Large intestine (tissue), 12 donors: ENCODE measurements at places on chromosomes 11 and 22.
A peak's percentile ranks its signal among the peaks of the same experiment; 100 is the strongest.

DNA sequence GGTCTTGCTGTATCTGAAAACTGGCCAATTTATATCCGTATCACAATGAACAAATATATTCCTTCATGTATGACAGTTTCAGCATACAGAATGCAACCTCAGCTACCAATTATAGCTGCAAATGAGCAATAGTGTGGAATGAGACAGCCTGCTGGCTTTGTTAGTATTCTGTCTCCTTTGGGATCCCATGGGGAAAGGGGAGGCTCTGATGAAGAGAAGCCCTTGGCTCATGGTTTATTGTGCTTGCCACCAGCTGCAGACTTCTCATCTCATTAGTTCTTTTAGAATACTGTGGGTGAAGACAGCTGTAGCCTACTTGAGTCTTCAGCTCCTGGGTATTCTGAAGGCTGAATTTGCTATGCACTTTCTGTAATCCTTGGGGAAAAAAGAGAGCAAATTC, 42.4 kb downstream of the PITPNB start:
- H3K36me3 ChIP-seq: peaks cover 9% of the 10 kb centered on the region
- no peaks in the 10 kb centered on the region for H3K27me3 ChIP-seq
- H3K4me3 ChIP-seq: no peak overlapping the region
- no peak overlapping the region for H3K27ac ChIP-seq

- DNase-seq: no peak
- peak overlapping the region; percentile 92 for H3K4me3 ChIP-seq
- H3K4me1 ChIP-seq: peaks cover 26% of the 10 kb centered on the region
- H3K36me3 ChIP-seq: no peaks in the 10 kb centered on the region
These were observed 1.3 kb downstream of the WEE1 start for GRCh38 chr11:9574622-9575259.

GRCh38 chr11:114244726-114245394, 51.3 kb upstream of the NNMT start:
- H3K4me3 ChIP-seq: no peak overlapping the region
- H3K4me1 ChIP-seq: no peaks in the 10 kb centered on the region
- no peaks in the 10 kb centered on the region for H3K27me3 ChIP-seq

DNA sequence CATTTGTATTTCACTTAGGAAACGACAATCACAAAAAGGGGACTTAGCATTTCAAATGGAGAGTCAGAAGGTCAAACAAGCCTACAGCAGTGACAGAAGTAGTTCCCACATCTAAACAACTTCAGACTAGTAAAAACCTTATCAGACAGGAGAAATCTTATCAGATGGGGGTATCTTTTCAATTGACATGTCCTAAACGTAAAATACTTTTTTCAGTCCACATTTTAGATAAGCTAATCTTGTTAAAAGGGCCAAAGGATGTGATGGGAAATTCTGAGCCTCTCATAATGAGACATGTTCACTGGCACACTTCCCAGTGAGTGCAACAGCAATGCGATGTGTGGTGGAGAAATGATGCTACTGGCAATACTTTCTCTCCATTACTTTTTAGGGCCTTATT, 2.4 kb downstream of the MAPK1 start:
- peaks cover 14% of the 10 kb centered on the region for H3K4me1 ChIP-seq
- H3K27me3 ChIP-seq: no peaks in the 10 kb centered on the region
- H3K36me3 ChIP-seq: peaks cover under 1% of the 10 kb centered on the region
- no peak overlapping the region for H3K4me3 ChIP-seq
- DNase-seq: no peak
- no peak overlapping the region for H3K27ac ChIP-seq

DNA sequence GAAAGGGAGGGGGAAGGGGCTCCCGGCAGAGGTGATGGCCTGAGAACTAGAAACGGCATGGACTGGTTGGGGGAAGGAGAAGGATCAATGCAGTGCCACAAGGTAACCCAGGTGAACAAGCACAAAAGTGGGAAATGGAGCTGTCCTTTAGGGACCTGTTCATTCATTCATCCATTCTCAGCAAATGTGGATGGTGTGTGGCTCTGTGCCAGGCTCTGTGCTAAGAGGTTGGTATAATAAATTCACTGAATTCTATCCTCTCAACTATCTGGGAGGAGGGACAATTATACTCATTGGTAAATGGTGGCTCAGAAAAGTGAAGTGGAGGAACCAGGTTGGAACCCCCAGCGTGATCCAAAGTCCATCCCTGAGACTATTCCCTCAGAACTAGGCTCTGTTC, 18.6 kb upstream of the ARAP1 start:
- DNase-seq: no peak
- no peak overlapping the region for H3K27ac ChIP-seq
- no peaks in the 10 kb centered on the region for H3K27me3 ChIP-seq
- H3K4me3 ChIP-seq: no peak overlapping the region
- H3K4me1 ChIP-seq: peaks cover 82% of the 10 kb centered on the region

DNA sequence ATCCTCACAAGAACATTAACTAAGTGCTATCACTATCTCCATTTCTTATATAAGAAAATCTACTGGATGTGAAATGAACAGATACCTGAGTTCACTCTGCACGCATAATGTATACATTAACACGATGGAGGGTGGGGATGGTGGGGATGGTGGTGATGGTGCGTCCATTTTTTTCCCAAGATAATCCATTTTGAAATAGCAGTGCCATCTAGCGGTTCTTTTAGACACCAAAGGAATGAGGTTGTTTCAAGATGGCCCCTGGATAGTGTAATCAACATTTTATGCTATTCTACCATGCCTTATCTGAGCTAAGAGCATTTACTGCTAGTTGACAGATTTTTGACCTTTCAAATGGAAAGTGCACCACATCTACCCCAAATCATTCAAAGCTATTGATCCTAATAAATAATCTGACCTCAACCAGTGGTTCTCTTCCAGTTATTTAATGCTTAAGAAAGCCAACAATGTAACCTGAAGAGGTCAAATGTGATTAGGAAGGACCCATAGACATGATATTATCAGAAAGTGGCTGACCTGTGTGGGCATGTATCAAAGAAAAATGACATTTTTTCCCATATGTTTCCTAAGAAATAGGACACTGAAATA, 714.7 kb upstream of the TENM4 start:
- no peak overlapping the region for H3K4me3 ChIP-seq
- no peak overlapping the region for H3K27ac ChIP-seq
- no peak for DNase-seq
- H3K27me3 ChIP-seq: no peaks in the 10 kb centered on the region
- H3K4me1 ChIP-seq: peaks cover 3% of the 10 kb centered on the region

- H3K27ac ChIP-seq: no peak overlapping the region
- H3K27me3 ChIP-seq: no peaks in the 10 kb centered on the region
- no peak for DNase-seq
- H3K36me3 ChIP-seq: no peaks in the 10 kb centered on the region
These were observed 34.1 kb downstream of the BCR start for GRCh38 chr22:23214398-23214797.

DNA sequence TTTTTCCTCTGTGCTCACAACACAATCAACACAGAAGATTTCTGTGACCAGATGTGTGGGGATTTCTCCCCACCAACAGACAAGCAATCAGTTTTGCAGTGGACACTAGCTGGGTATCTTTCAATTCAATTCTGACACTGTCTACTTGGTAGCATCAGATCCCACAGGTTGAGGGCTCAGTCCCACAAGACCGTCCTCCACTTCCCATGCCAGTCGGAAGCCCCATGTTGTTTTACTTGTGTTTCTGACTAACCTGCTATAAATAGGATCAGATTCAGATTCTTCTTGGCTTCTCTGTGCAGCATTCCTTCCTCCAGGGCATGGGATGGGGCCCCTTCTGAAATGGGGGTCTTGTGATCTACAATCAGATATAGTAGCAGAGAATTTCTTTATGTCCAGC, 19.6 kb downstream of the ACER3 start:
- no peaks in the 10 kb centered on the region for H3K4me1 ChIP-seq
- no peak overlapping the region for H3K4me3 ChIP-seq
- DNase-seq: no peak
- no peak overlapping the region for H3K27ac ChIP-seq
- no peaks in the 10 kb centered on the region for H3K36me3 ChIP-seq
- H3K27me3 ChIP-seq: no peaks in the 10 kb centered on the region

GRCh38 chr11:19876750-19877149, 164.1 kb downstream of the NAV2 start:
- no peaks in the 10 kb centered on the region for H3K27me3 ChIP-seq
- peaks cover 2% of the 10 kb centered on the region for H3K36me3 ChIP-seq
- no peak for DNase-seq
- H3K4me3 ChIP-seq: no peak overlapping the region
- no peaks in the 10 kb centered on the region for H3K4me1 ChIP-seq
- no peak overlapping the region for H3K27ac ChIP-seq

- peaks cover 17% of the 10 kb centered on the region for H3K4me1 ChIP-seq
- H3K36me3 ChIP-seq: peaks cover 13% of the 10 kb centered on the region
- no peak for DNase-seq
- no peak overlapping the region for H3K4me3 ChIP-seq
These were observed 117.3 kb downstream of the ETS1 start for GRCh38 chr11:128470081-128470480.

GRCh38 chr11:28903716-28904115, 795.5 kb downstream of the METTL15 start:
- DNase-seq: no peak
- H3K27me3 ChIP-seq: no peaks in the 10 kb centered on the region
- no peaks in the 10 kb centered on the region for H3K4me1 ChIP-seq

- DNase-seq: peak; percentile 56
- no peaks in the 10 kb centered on the region for H3K27me3 ChIP-seq
- H3K4me3 ChIP-seq: peak overlapping the region; percentile 93
These were observed 961 bp downstream of the IPO7 start for GRCh38 chr11:9385327-9385899.

- DNase-seq: no peak
- no peak overlapping the region for H3K27ac ChIP-seq
- H3K27me3 ChIP-seq: no peaks in the 10 kb centered on the region
- H3K4me3 ChIP-seq: no peak overlapping the region
- H3K36me3 ChIP-seq: no peaks in the 10 kb centered on the region
- H3K4me1 ChIP-seq: no peaks in the 10 kb centered on the region
These were observed 840.3 kb downstream of the TBC1D22A start for GRCh38 chr22:47602732-47603131.

DNA sequence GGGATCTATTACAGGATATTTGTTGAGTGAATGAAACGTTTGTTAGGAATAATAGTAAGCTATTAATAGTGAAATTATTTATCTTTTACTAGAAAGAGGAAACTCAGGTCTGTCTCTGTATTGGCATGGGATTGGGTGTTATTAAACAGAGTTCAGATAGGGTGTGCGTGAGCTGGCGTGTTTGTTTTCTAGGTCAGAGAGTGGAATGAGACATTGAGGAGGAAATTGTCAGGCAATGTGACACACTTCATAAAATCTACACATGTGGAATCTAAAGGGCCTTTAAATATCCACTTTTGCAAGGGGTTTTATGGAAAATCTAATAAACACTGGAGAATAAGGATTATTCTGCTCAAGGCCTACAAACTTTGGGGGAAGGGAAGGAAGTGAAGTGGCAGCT, 552.9 kb downstream of the NTM start:
- no peak overlapping the region for H3K27ac ChIP-seq
- H3K4me3 ChIP-seq: no peak overlapping the region
- H3K4me1 ChIP-seq: peaks cover 6% of the 10 kb centered on the region
- no peaks in the 10 kb centered on the region for H3K27me3 ChIP-seq
- H3K36me3 ChIP-seq: no peaks in the 10 kb centered on the region
- DNase-seq: peak; percentile 19

GRCh38 chr11:69250186-69251056, 43.5 kb upstream of the MYEOV start:
- DNase-seq: no peak
- H3K36me3 ChIP-seq: no peaks in the 10 kb centered on the region
- no peak overlapping the region for H3K27ac ChIP-seq
- peaks cover 3% of the 10 kb centered on the region for H3K4me1 ChIP-seq

DNA sequence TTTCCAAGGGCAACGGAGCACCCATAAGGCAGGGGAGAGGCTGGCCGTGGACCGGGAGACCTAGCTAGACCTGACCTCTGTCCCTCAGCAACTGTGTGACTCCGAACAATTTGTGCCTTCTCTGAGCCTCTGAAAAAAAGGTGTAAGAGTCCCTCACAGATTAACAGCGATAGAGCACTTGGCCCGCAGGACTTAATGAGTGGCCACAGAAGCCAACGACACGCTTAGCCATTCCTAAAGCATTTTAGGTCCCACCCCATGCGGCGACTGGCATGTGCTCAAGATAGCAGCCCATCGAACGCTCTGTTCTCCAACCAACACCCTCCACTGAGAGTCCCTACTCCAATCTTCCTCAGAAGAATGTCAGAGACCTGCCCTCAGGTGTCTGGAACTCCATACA, 1.5 kb downstream of the SULT4A1 start:
- H3K27me3 ChIP-seq: peaks cover 32% of the 10 kb centered on the region
- H3K4me3 ChIP-seq: no peak overlapping the region
- H3K4me1 ChIP-seq: no peaks in the 10 kb centered on the region
- no peak for DNase-seq
